ENCODE measurements at places on chromosomes 6 and 20. TPM values are rescaled to one million over a fixed set of nuclear protein-coding genes. Genes with fewer than 3 reads are reported as not detected.

PDYN gene
- not detected for total RNA-seq

FGD2 gene
- 7.3 TPM for total RNA-seq

PLAGL1 gene
- total RNA-seq = 58.5 TPM

ADA gene
- total RNA-seq = 3.7 TPM

FNDC1 gene
- 71.0 TPM for total RNA-seq

BCL2L1 gene
- total RNA-seq = 44.9 TPM

PEX3 gene
- total RNA-seq = 15.7 TPM

RIMS1 gene
- 15.7 TPM for total RNA-seq

HRH3 gene
- 0.52 TPM for total RNA-seq

DPPA5 gene
- total RNA-seq = not detected
